RWPE1 (cell line): ENCODE measurements at places on chromosomes 12 and 14.

DNA sequence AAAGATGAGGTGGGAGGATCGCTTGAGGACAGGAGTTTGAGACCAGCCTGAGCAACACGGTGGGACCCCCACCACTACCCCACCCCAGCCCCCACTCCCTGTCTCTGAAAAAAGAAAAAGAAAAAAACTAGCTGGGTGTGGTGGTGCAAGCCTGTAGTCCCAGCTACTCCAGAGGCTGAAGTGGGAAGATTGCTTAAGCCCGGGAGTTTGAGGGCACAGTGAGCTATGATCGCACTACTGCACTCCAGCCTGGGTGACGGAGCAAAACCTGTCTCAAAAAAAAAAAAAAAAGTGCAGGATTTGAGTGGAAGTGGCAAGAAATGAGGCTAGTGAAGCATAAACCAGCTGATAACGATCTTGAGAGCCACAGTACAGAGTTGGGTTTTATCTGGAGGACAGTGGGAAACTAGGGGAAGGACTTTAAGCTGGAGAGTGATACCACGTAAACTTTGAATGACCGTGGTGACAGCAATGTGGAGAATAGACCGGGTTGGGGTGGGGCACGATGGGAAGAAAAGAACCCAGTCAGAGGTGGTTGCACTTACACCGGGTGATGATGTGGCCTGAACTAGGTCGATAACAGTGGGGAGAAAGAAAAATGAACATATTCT lies 85.3 kb downstream of the TMEM260 start:
- DNase-seq: no peak

GRCh38 chr14:105538481-105539049 lies 12.2 kb downstream of the TMEM121 start:
- DNase-seq: no peak

GRCh38 chr14:102878970-102879460 lies 43.4 kb upstream of the AMN start:
- no peak for DNase-seq

- peak; percentile 41 for DNase-seq
Measured at GRCh38 chr12:48925304-48926011, at the start of gene FKBP11. FKBP11 (minus strand) TSS chr12:48925492; CDS start chr12:48925428, 64 bp downstream.

GRCh38 chr12:14952299-14952921 lies 9.0 kb downstream of the ARHGDIB start:
- DNase-seq: peak; percentile 64

- peak; percentile 38 for DNase-seq
Measured at GRCh38 chr12:47219243-47219642, 139.5 kb upstream of the AMIGO2 start.

GRCh38 chr12:4807813-4808212 lies 87.6 kb downstream of the GALNT8 start:
- no peak for DNase-seq

DNA sequence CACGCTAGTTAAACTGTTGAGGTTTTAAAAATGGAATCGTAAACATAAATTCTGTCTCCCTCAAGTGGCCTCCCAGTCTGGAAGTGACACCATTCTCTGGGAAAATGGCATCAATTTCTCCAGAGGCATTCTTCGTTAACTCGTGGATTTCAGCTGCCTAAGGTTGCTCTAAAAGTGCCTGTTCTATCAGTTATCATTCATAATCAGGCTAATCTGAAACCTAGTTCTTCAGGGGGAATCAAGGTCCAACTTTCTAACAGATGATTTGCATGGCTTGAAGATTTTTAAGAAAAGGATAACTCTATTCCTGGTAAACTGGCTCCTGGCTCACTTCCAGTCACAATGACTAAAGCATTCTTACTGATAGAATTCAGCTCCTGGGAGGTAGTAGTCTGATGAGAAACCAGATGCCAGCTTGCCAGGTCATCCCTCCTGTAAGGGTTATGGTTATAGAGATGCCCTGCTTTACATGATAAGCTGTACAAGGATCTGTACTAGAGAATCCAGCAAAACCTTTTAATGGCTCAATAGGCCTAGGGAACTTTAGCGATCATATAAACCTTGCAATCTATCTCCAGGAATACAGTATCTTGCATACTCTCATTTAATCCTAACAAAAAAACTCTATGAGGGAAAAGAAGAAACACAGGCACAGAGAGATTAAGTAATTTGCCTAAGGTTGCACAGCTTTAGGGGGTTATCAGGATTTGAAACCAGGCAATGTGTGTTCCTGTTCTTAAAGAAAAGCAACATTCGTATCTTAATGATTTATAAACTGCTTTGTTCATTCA lies 1.5 kb downstream of the L3HYPDH start:
- DNase-seq: peak; percentile 86

DNA sequence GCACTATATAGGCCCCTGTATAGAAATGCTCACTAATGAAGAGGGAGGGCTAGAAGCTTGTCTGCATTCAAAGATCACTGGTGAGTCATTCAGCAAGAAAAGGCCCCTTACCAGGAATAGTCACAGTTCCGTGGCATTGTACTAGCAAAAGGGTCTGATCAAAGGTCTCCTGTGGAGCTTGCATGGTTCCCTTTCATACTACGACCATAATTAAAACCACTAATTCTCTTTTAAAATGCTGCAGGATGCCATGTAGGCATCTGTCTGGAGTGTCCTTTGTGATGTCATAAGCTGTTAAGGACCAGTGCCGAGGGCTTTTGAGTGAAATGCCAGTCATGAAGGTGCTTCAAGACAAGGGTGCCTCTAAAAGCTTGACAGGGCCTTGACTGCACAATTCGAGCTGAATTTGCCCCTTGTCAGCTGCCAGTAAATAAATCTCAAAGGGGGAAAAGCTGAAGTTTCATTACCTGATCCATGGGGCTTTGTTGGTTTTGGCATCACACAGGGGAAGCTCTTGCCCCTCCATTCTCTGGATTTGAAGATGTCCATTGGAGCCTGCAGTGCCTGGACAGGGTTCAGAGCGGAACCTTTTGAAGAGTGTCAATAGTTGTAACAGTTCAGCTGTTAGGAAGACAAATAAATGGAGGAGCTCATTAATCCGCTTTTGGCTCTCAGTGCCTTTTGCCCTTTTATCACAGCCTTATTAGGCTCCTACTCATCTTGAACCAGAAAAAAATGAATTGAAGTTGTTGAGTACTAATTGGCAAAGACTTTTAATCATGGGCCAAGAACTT lies 69.1 kb downstream of the TMEM260 start:
- DNase-seq: no peak

GRCh38 chr14:22118899-22119477 lies 445.4 kb upstream of the OR4E1 start:
- no peak for DNase-seq

GRCh38 chr12:24078318-24078765 lies 128.9 kb upstream of the SOX5 start:
- no peak for DNase-seq

- no peak for DNase-seq
Measured at GRCh38 chr12:77388445-77389265, 323.3 kb upstream of the E2F7 start.

- DNase-seq: no peak
Measured at GRCh38 chr12:3977621-3978020, 104.4 kb upstream of the PARP11 start.

DNA sequence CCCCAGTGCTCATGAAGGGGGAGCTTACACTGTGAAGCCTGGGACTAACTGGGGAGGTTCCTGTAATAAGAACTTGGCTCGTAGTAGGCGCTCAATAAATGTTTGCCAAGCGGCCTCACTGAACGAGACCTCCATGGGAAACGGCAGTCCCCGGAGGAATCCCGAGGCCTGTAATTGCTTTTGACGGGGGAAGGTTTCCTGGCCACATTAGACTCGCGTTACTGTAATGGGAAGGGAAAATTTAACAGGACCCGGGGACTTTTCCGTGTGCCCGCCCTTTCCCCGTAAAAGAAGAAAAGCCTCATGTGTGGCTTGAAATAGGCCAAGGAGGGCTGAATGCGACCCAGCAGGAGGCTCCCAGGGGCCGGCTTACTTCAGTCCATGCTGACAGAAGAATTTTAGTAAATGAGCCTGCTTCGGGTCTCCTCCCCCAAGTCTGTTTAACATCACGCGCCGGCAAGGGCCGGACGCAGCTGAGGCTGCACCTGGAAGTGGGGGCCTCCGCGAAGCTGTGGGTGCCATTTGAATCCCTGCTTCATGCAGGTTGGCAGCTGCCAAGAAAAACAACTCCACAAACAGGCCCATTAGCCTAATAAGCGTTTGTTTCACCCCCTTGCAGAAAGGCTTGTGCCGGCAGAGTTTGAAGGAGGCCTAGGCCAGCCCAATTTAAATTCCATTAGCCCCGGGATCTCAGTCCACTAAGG lies 39.8 kb upstream of the PWP1 start:
- no peak for DNase-seq

GRCh38 chr12:77042833-77043232 lies 22.5 kb downstream of the E2F7 start:
- no peak for DNase-seq

DNA sequence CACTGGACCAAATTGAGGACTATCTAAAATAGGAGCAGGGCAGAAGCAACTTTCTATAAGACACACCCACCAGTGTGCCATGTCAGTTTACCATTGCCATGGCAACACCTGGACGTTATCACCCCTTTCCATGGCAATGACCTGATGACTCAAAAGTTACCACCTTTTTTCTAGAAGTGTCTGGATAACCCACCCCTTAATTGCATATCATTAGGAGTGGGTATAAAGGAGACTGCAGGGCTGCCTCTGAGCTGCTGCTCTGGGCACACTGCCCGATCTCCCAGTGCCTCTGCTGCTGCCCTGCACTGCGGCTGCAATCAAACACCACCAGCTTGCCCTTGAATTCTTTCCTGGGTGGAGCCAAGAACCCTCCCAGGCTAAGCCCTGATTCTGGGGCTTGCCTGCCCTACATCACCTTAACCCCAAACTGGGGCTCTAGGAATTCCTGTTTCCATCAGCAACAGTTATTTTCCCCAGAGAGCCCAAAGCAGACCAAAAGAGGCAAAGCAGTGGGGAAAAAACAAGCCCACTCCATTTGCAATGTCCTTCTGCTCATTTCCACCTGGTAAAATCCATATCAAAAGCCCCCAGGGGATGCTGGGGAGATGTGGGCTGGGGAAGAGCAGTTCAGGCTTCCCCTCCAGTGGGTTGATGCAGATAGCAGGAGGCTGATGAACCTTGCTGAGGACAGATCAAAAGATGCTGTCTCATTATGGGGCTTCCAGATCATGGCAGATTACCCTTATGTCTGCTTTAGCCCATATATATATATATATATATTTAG lies 129.5 kb upstream of the NCOR2 start:
- DNase-seq: no peak

DNA sequence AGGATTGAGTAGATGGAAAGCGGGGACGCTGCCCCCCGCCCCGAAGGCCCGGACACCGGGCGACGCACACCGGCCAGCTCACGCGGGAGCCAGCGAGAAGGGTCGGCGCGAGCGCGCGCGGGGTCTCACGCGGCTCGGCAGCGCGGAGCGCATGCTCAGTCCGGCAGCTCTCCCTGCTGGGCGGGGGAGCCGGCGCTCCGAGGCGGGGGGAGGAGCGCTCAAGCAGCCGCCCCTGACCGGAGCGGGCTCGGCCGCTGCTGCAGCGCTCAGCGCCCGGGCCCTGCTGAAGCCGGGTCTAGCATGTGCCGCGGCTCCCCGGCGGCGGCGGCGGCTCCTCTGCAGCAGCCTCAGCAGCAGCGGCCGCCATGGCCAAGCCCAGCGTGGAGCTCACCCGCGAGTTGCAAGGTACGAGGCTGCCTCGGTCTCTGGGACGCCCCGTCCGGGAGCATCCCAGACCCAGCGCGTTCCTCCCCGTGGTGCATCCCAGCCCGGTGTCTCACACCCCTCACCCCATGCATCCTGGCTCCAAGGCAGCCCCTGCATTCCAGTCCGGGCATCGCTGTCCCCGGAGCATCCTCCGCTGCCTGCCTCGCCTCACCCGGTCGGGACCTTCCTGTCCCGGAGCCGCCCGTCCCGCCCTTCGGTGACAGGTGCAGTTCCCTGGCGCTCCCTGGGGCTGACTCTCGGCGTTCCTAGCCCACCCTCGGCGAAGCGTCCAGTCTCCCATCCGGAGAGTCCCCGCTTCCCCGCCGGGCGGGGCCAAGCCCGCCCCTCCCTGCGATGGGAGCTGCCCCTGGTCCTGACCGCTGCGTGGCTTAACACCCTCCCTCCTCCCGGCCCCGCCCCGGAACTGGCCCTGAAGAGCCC lies at the start of gene CARMIL3:
TSS of gene CARMIL3 (plus strand) at position 221 of the 867 bp plus-strand sequence. CDS start at position 366, 145 bp downstream.
- peak; percentile 61 for DNase-seq

DNA sequence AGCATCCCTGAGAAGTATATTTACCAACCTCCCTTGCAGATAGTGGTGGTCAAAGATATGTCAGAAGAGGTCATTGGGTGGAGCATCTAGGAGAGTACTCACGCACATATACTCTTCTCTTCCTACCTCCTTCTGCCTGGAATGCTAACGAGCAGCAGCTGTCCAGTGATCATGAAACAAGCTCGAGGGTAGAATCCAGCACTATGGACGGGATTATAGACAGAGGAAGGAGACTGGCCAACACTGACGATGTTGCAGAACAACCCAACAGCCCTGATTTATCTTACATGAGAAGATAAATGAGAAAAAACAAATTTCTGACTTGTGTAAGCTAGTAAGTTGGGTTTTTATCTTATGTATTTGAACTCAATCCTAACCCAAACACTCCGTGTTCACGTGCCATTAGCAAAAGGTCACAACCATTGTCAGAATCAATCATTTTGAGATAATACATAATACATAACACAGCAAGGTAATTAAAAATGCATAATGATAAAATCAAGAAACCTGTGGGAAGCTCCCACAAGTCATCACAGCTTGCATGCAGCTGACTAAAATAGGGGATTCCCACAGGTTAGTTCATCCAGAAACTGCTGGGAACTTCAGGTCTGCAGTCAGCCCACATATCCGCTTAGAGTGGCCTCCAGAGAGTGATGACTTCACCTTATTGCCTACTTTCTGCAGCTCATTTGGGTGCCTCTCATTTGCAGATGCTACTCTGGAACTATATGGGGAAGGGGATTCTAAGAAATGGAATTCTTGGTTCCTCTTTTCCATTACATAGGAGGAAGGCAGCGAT lies 36.3 kb upstream of the STK38L start:
- no peak for DNase-seq

DNA sequence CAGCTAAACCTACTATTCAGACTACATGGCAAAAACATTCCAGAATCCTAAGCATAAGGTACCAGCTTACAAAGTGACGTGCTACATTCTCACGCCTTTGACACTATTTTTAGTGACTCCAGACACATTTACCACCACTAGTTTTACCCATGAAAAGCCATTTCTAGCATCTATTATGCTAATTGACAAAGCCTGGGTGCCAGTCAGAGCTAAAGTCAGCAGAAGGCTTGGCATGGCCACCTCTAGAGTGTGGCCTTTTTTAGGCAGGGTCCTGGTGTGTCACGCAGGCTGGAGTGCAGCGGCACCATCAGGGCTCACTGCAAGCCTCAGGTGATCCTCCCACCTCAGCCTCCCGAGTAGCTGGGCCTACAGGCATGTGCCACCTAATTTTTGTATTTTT lies 75.7 kb downstream of the NT5DC3 start:
- no peak for DNase-seq
